ENCODE measurements at places on chromosomes 2 and 18. TPM values are rescaled to one million over a fixed set of nuclear protein-coding genes. Genes with fewer than 3 reads are reported as not detected.

DNA sequence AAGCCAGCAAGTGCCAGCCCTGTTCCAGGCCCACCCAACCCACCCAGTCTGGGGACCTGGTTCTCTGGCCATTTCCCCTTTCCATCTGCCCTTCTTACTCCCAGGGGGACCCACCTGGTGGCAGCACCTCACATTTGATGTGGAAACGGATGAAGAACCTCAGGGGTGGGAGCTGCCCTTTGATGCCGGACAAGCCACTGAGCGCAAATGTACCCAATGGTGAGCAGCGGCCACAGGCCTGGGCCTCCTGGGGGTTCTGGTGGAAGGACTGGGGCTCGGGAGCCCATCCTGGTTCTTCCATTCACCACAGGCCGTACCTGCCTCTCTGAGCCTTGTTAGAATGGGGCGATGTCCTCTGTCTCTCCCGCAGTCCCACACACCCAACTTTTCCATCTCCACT is 84.7 kb downstream of the EPAS1 start:
- H3K36me3 ChIP-seq, result peaks cover 100% of the 10 kb centered on the region
- H3K4me3 ChIP-seq, result no peak overlapping the region
- H3K27ac ChIP-seq, result peak overlapping the region; percentile 30
- DNase-seq, result no peak

DNA sequence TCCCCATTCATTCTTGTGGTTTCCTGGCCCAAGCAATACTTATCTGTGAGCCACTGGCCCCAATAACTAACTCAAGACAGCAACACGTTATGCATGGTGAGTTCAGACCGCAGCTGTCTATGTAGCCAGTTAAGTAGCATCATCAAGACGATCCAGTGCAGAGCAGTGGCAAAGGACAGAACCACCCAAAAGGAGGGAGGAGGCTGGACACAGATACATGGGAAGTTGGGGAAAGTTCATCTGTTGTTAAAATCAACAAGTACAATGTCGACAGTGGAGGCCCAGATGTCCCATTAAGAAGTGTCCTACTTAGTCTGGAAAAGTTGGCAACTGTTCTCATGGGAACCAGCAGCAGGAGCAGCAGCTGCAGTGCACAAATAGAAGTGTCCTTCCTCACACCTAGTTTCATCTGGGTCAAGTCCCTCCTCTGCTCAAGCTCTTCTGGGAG is 106.9 kb upstream of the THOC1 start:
- H3K27ac ChIP-seq, result peak overlapping the region; percentile 45
- no peaks in the 10 kb centered on the region for H3K27me3 ChIP-seq
- H3K4me1 ChIP-seq, result peaks cover 54% of the 10 kb centered on the region
- H3K4me3 ChIP-seq, result no peak overlapping the region
- H3K36me3 ChIP-seq, result no peaks in the 10 kb centered on the region

- H3K36me3 ChIP-seq, result no peaks in the 10 kb centered on the region
- H3K27me3 ChIP-seq, result peaks cover 30% of the 10 kb centered on the region
- no peak for DNase-seq
- H3K27ac ChIP-seq, result no peak overlapping the region
Measured at GRCh38 chr2:148901142-148901541, 26.1 kb downstream of the KIF5C start.

- no peak overlapping the region for H3K4me3 ChIP-seq
- no peaks in the 10 kb centered on the region for H3K27me3 ChIP-seq
- peaks cover 28% of the 10 kb centered on the region for H3K4me1 ChIP-seq
- no peak for DNase-seq
Measured at GRCh38 chr2:40113272-40113968, 334.4 kb upstream of the THUMPD2 start.

DNA sequence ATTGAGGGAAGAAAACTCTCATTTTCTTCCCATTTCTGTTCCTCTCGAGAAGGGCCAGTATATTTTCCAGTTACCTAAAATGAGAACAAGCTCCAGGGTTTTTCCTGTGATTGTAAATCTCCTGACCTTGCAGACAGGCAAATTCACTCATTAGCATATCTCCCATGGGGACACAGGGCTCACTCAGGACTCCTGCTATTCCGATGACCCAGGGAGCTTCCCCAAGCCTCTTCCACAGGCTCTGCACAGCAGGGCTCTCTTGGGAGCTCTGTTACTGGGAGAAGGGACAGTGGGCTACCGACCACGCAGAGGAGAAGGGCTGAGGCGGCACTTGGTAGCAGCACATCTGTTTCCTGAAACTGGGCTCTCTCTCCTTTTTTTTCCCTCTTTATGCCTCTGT is 135.2 kb upstream of the CAPN13 start:
- H3K36me3 ChIP-seq, result no peaks in the 10 kb centered on the region
- H3K27ac ChIP-seq, result no peak overlapping the region
- DNase-seq, result no peak
- H3K4me3 ChIP-seq, result no peak overlapping the region

Gene KLHL29
- 1.1 TPM for total RNA-seq

Gene CFC1
- not detected for total RNA-seq
